AG09309 (cell line): ENCODE measurements at places on chromosomes 16 and 17.

- no peak for DNase-seq
Observed at GRCh38 chr16:801584-802363, 1.2 kb upstream of the GNG13 start.

DNA sequence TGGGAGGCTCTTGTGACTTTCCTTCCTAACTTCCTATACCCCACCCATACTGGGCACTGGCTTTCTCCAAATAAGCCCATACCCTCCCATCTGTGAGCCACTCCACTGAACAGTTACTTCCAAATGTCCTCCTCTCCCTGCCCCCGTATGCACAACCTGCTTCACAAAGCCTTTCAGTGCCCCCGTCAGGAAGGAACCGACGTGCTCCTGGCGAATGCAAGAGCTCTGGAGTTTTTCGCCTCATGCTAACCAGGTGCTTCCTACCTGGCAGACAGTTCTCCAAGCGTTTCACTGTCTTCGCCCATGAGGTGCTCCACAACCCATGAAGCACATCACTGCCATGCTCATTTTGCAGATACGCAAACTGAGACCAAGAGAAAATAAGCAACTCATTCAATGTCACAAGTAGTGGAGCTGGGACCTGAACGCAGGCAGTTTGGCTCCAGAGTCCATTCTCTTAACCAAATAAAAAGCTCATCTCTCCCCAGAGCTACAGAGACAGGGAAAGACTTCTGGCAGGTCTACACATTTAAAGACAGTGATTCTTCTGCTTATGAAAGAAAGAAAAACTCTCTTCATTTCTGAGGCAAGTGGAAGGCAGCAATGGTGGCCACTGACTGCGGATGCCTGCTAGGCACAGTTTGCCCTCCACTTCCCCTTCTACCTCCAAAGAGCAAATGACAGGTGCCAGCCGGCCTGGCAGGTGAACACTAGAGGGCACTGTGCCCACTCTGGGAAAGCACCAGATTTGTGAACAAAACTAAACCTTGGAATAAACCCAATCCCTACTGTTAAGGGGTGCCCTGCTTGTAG, 23.8 kb downstream of the SPHK1 start:
- DNase-seq, result no peak

GRCh38 chr17:49576088-49576916, 631 bp downstream of the NXPH3 start:
- DNase-seq, result no peak

DNA sequence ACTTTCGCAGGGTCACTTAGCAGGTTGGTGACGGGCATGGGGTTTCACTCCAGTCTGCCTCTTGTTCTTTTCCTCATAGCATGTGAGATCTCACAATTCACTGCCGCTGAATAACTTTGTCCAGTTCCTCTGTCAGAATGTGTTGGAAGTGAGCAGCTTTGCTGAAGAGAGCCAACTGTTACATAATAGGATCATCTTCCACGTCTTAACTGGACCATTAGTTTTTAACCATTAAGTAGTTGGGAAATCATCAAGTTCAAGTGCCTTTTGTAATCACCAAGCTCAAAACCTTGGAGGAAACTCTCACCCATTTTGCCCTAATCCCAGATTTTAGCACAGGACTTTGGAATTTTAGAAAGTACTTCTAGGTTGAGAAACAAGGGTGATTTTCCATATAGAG, 290.6 kb downstream of the WWOX start:
- no peak for DNase-seq

DNA sequence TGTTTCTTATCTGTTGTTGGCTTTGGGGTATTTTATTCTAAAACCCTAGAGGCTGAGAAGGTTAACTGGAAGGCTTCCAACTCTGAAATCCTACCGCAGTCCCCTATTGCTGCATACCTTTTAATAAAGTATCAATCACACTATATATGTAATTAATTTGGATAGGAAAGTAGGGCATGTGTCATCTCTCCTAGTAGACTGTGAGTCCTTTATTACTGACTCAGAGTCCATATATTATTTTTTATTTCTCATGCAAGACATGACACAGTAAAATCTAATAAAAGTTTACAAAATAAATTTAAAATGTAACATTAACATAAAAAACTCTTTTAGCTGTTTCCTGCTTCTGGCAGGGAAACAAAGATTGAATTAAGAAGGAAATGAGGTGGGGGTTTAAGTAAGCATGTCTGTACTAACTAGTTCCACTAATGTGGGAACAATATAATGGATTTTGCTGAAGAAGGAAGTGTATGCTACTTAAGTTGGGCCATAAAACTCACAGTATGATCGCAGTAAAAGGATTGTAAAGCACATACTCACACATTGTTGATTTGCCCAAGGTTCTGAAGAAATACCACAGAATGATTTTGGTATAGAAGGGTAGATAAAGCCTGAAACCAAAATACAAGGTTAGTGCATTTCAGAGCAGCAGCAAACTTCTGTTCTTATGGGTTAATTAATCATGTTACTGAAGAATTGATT, 97.6 kb upstream of the HLF start:
- DNase-seq, result no peak
